NCI-H1436 treated with DMSO at 0.1 percent for 48 hours (cell line): ENCODE measurements at places on chromosomes 1 and 21.

- no peak for DNase-seq
Observed at GRCh38 chr1:169094897-169095569, 11.5 kb upstream of the ATP1B1 start.

DNA sequence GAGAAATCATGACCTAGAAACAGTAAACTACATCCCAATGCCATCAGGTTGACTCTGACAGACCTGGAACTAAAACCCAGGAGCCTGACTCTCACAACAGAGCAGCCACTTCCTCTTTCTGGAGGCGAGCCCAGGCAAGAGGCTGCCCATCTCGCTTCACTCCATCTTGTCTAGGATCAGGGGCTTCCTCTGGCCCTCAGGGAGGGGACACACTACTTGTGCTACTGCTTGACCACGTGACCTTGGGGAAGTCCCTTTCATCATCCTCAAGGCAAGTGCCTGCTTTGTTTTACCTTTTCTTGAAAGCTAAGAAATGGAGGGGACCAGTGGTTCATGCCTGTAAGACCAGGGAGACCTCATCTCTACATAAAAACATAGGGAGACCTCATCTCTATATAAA is 2.6 kb upstream of the TENT5B start:
- no peak for DNase-seq

DNA sequence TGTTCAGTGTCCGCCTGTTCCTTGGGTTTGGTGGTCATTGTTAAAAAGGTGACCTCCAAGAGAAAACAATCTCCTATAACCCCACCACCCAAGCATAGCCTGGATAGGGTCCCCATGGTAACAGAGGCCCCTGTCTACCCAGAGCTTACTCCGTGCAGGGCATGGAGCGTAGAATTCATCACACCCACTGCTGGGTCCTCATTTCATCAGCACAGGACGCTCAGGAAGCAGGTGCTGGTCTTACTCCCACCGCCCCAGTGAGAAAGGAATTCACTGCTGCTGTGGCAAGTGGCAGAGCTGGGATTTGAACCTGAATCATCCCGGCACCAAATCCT is 37.0 kb downstream of the ARHGEF10L start:
- no peak for DNase-seq

GRCh38 chr1:90761781-90762589 is 44.9 kb upstream of the BARHL2 start:
- no peak for DNase-seq

GRCh38 chr1:228236744-228237143 is 28.9 kb downstream of the OBSCN start:
- DNase-seq: no peak

- no peak for DNase-seq
Observed at GRCh38 chr21:30058928-30059327, 107.7 kb downstream of the CLDN17 start.

DNA sequence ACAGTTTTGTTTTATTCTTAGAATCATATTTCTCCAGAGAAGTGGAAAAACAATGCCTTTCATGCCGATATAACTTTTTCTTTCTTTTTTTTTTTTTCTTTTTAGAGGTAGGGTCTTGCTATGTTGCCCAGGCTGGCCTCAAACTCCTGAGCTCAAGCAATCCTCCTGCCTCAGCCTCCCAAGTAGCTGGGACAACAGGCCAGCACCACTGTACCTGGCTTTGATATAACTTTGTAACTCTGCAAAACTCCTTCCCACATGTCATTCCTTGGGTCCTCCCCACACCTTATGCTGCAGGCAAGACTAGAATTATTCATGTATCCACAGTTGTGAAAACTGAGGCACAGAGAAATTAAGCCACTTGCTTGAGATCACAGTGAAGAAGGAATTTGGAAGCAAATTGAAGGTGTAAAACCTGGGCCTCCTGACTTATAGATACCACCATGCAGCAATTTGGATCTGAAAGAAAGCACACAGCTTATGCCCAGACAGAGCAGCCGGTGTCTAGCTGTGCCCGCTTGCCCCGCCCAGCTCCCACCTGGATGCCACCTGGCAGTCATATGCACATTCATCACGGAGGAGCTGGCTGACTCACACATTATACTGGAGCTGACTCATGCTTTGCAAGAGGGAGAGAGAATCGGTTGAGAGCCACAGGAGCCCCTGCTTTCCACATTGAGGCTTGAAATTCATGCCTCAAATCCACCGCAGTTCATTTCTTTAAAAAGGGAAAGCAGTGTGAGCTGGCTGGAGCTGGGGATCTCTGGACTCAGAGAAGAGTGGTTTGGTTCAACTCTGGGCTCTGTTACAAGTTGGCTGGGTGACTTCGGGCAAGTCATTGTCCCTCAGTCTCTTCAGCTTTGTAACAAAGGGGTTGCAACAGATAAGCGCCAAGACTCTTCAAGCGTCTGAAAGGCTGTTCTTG is 8.3 kb upstream of the SLC2A1 start:
- peak; percentile 66 for DNase-seq

DNA sequence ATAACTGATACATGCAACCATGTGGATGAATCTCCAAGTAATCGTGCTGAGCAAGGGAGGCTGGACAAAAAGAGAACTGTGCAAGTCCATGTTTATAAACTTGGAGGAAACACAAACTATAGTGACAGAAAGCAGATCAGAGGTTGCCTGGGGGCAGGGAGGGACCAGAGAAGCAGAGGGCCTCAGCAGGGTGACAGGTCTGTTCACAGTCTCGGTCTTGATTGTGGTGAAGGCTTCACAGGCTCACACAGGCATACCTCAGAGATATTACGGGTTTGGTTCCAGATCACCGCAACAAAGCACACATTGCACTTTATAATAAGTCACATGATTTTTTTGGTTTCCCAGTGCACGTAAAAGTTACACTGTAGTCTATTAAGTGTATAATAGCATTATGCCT is 28.5 kb downstream of the ACOT7 start:
- DNase-seq: no peak

GRCh38 chr1:55463814-55464475 is 248.8 kb upstream of the USP24 start:
- no peak for DNase-seq

GRCh38 chr1:224884361-224884801 is 45.1 kb upstream of the DNAH14 start:
- no peak for DNase-seq

DNA sequence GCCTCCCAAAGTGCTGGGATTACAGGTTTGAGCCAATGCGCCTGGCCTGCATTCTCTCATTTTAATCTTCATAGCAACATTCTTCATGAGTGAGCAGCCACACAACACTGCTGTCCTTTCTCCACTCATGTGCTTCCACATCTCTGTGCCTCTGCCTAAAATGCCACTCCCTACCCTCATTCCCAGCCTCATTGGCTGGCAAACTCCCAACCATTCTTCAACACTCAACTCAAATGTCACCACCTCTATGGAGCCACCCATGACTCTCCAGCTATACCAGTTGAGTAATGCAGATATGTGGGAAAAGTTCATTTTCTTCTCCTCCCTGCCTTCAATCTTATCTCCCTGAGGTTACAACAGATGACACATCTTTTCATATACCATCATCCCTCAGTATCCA is 53.9 kb upstream of the ZC3H12A start:
- no peak for DNase-seq

DNA sequence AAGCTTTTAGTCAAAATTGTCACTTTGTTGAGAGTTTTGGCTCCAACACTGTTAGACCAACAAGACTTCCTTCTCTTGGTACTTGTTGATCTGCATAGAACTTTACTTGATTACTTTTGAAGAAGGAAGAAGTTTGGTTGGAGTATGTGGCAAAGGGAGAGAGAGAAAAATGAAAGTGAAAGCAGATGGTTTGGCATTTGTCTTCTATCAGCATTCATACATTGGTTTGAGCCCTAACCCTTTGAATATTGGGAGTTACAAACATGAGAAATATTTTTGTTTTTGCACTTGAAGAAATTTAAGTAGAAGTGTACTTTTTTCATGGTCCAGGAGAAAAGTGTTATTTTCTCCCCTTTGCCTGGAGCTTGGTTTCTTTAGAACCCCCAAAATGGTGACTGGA is 169.8 kb downstream of the ADGRL4 start:
- DNase-seq: no peak

DNA sequence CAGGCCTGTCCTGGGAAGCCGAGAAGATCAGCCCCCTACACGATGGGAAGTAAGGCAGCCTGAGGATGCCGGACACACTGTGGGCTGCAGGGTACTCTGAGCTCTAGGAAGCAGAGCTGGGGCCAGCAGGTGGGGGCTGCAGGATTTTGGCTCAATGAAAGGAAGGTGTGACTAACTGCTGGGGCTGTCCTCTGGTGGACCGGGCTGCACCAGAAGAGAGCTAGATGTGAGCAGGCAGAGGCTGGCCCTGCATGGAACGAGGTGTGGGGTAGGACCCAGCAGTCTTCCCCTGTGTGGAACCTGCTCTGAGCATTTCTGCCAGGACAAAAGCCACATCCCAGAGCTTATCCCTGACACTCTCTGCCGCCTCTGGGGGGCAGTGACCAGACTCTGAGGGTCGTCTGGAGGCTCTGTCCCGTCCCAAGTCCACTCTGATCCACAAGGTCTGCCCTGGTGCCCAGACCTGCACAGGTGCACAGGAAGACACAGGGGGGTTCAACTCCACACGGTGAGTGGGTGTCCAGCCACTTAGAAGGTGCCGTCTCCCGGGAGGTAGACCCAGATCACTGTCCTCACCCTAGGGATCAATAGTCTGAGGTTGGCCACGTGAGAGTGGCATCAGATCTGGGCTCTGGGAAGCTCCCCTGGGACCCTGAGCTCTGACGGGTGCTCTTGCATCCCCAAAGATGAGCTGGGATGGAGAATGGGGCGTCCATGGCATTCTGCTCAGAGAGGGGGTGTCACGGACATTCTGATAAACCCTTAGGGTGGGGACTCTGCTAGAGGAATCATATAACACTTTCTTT is 187.6 kb upstream of the VAMP3 start:
- no peak for DNase-seq

GRCh38 chr1:32717503-32717902 is 14.9 kb upstream of the SYNC start:
- no peak for DNase-seq

- no peak for DNase-seq
Observed at GRCh38 chr1:201763455-201764140, 65.4 kb upstream of the IPO9 start.

- no peak for DNase-seq
Observed at GRCh38 chr21:35543746-35544145, 494.6 kb upstream of the RUNX1 start.

DNA sequence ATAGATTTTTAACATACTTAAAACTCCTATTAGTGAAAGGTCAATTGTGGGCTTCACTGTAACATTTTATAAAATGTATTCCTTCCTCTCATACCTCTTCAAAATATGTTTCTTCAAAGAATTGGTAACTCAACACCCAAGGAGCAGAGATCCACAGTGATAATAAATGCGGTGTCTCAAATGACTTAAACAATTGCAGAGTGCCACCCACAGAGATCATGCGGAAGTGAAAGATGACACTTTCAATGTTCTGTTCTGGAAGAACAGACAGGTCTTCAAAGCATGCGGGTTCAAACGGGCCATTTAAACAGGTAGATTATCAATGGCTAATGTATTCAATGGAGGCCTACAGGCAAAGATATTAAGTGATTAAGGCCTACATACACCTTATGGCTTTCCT is 157.0 kb upstream of the GREM2 start:
- no peak for DNase-seq

DNA sequence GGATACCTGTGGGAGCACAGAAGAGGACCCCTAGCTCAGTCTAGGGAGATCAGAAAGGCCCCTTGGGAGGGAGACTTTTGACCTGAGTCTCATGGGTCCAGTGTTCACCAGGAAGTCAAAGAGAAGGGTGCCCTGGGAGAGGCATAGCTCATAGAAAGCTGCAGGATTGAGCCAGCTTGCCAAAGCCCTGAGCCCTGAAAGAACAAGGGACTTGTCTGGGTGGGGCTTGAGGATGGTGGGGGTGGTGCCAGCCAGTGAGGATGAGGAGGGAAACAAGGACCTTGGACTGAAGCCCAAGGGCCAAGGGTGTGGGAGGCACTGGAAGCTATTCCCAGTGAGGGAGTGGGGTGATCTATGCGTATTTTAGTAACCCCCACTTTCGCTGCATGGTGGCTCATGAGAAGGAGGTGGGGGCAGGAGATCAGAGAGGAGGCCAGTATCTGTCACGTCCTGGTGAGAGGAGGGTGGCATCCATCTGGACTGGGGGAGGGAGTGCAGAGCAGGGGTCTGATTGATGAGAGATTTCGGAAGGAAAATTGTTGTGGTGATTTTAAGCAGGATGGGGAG is 28.4 kb downstream of the DMBX1 start:
- DNase-seq: no peak

DNA sequence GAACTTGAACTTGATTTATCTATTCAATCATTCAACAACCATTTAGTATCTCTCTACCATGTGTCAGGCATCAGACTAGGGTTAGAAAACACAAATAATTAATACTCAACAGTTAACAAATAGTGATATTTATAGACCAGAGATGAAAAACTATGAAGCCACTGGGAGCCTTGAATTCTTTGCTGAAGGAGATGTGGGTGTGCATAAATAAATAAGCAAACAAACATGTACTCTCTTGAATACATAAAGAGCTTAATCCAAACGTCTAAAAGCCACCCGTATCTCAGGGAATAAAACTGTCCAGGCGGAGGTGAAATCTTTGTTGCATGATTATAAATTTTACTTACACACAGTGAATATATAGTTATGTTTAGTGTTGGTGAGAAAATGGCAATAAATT is 165.7 kb downstream of the SLC45A1 start:
- no peak for DNase-seq

- no peak for DNase-seq
Observed at GRCh38 chr1:199301472-199302217, 662.8 kb downstream of the PTPRC start.

GRCh38 chr1:23801876-23802275 is 1.3 kb upstream of the GALE start:
- DNase-seq: no peak

GRCh38 chr1:43441166-43441893 is 12.4 kb downstream of the HYI start:
- DNase-seq: no peak

DNA sequence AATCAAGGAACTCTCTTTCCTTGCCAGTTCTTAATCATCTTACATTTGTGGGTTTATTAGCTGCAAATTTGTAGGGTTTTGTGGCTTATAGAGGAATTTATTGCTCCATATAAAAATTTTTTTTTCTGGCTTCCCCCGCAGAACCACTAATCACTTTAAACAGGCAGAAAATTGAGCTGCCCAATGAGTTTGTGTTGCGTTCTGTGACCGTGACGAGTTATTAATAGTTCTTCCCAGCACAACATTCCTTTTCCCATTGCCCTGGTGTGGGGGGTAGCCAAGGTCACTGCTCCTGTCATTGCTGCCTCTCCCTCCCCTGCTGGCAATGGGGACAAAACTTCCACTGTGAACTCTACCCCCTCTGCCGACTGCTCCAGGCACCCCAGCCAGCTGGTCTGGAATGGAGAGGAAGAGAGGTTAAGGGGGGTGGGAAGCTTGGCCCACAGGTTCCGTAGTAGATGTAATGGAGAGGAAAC is 55.1 kb downstream of the UBE2T start:
- DNase-seq: no peak

- no peak for DNase-seq
Observed at GRCh38 chr1:212677573-212677972, 22.1 kb downstream of the BATF3 start.

DNA sequence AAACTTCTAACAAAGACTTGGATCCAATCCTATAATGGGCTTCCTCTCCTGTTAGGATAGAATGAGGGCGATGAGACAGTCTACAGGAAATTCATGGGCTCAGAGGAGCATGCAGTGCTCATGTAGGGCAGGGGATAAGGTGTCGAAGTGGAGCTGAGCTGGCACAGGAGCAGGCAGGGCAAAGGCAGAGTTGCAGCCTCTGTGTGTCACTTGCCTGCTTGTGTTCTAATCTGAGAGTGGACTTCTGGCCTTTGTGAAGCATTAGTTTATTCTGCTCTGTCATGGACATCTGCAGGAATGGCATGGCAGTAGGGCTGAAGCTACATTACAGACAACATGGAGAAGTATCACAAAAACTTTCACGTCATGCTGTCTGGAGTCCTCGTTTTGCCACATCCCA is 32.6 kb downstream of the LHX8 start:
- DNase-seq: no peak
